ENCODE measurements at places on chromosomes 5 and 9.

DNA sequence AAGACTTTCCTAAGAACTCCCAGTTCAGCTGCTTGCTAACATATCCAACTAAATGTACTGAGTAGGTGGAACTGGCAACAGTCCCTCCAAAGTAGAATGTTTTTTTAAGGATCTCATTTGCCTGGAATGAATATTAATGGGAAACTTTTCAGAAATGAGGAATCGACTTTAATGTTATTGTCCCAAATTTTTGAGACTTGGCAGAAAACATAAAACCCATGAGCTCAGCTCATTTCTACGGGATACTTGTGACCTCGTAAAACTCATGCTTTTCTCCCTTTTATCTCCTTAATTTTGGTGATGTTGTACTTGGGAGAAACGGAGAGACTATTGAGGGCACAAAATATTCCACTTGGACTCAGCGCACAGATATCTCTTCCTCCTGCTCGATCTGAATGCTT is 296.8 kb downstream of the EBF1 start:
- no peak overlapping the region for H3K4me3 ChIP-seq
- peaks cover 2% of the 10 kb centered on the region for H3K4me1 ChIP-seq
- no peaks in the 10 kb centered on the region for H3K36me3 ChIP-seq
- H3K27me3 ChIP-seq: peaks cover 4% of the 10 kb centered on the region
- H3K27ac ChIP-seq: no peak overlapping the region

- H3K27ac ChIP-seq: no peak overlapping the region
- peaks cover 23% of the 10 kb centered on the region for H3K27me3 ChIP-seq
- no peak for DNase-seq
- no peaks in the 10 kb centered on the region for H3K36me3 ChIP-seq
These were observed 111.7 kb downstream of the TLR4 start for GRCh38 chr9:117815948-117816347.

GRCh38 chr5:16384804-16385203 is 80.8 kb downstream of the ZNF622 start:
- H3K27ac ChIP-seq: no peak overlapping the region
- H3K4me1 ChIP-seq: no peaks in the 10 kb centered on the region
- peaks cover 4% of the 10 kb centered on the region for H3K27me3 ChIP-seq
- no peak overlapping the region for H3K4me3 ChIP-seq
- no peak for DNase-seq

GRCh38 chr5:147754372-147755122 is 28.0 kb downstream of the JAKMIP2 start:
- H3K36me3 ChIP-seq: no peaks in the 10 kb centered on the region
- no peaks in the 10 kb centered on the region for H3K27me3 ChIP-seq
- H3K27ac ChIP-seq: no peak overlapping the region

- no peaks in the 10 kb centered on the region for H3K4me1 ChIP-seq
- no peaks in the 10 kb centered on the region for H3K27me3 ChIP-seq
- no peaks in the 10 kb centered on the region for H3K36me3 ChIP-seq
- H3K27ac ChIP-seq: no peak overlapping the region
- no peak overlapping the region for H3K4me3 ChIP-seq
- no peak for DNase-seq
These were observed 292.4 kb upstream of the ACO1 start for GRCh38 chr9:32092031-32092430.

GRCh38 chr5:115579216-115579615 is 23.1 kb downstream of the TICAM2 start:
- no peaks in the 10 kb centered on the region for H3K36me3 ChIP-seq
- no peak for DNase-seq
- no peaks in the 10 kb centered on the region for H3K4me1 ChIP-seq
- H3K27ac ChIP-seq: no peak overlapping the region

DNA sequence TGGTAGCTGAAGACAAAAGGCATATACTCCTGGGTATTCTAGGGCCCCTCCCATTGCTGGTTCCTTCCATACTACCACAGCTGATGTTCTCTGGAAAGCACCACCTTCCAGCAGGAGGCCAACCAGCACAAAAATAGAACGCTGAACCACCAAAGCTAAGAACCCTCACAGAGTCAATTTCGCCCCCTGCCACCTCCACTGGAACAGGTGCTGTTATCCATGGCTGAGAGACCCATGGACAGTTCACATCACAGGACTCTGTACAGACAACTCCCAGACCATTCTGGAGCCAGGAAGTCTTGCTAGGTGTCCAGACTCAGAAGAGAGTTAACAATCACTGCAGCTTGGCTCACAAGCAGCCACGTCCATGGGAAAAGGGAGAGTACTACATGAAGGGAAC is 1851.5 kb upstream of the NUDT12 start:
- no peaks in the 10 kb centered on the region for H3K4me1 ChIP-seq
- no peak for DNase-seq
- H3K36me3 ChIP-seq: no peaks in the 10 kb centered on the region
- H3K27me3 ChIP-seq: no peaks in the 10 kb centered on the region

DNA sequence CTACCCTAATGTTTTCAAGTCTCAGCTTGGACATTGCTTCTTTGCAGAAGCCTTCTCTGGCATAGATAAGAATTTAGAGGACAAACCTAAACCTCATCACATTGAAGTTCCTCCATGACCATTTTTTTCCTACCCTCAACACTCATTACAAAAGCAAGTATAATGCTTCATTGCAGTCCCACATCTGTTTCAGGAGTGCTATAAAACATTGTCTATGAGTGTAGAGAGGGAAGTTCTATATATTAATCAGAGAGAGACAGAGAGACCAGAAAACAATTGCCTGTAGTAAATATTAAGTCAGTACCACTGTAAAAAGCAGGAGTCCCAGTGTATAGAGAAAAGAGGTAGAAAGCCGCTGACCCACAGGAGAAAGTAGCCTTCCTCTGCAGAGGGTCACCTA is 149.7 kb downstream of the PRELID2 start:
- H3K36me3 ChIP-seq: no peaks in the 10 kb centered on the region
- no peak overlapping the region for H3K27ac ChIP-seq
- DNase-seq: no peak
- H3K4me3 ChIP-seq: no peak overlapping the region
- H3K4me1 ChIP-seq: no peaks in the 10 kb centered on the region

All from activated naive CD4-positive, alpha-beta T cell treated with anti-CD3 and anti-CD28 coated beads, Interleukin-2, amount 10 ng/mL, durations not matched to agents 7 days and 5 days (primary cell).